Esophagus muscularis mucosa (tissue), 4 donors: ENCODE measurements at places on chromosomes 3 and 15.

DNA sequence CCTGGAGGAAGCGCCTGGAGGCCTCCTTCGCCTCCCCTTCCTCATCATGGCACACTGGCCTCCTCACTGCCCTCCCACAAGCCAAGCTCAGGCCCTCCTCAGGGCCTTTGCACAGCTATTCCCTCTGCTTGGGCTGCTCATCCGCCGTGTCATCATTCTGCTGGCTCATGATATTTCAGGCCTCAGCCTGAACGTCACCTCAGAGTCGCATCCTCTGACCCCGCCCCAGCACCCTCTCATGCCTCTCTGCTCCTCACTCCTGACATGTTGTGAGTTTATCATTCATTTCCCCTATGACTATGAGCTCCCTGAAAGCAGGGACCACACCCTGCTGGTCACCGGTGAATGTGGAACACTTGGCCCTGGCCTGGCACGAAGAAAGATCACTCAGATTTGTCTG lies 20.7 kb upstream of the POC1A start:
- no peak for DNase-seq

GRCh38 chr3:107855710-107856109 lies 235.1 kb downstream of the CD47 start:
- no peak for DNase-seq

GRCh38 chr15:33091983-33092693 lies 102.4 kb downstream of the FMN1 start:
- DNase-seq = no peak

- no peak for DNase-seq
Measured at GRCh38 chr3:50203113-50203808, 1.8 kb upstream of the SLC38A3 start.

- DNase-seq = no peak
Measured at GRCh38 chr3:143951351-143951971, 20.2 kb upstream of the DIPK2A start.

DNA sequence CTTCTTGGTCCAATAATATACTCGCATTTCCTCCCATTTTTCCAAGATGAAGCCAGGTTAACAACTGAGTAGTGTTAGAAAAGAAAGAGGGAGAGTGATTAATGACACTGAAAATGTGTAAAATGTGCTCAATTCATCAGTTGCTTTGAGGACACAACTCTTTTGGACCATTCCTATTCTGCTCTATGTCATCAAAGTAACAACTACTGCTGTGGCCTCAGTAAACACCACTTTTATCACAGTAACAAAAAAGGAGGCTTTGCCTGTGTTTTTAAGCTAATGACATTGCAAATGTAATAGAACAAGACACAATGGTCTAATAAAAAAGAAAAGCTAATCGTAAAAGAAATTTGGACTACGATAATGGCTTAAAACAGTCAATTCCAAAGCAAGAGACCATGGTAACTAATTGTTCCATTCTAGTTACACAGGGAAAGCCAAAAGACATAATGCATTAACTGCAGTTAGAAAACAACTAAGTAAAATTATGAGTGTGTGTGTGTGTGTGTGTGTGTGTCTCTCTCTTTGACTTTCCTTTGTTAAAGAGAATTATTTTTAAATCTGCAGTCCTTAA lies 221.1 kb downstream of the MAGI1 start:
- DNase-seq = no peak

- DNase-seq = no peak
Measured at GRCh38 chr3:111336511-111336910, 205.5 kb upstream of the CD96 start.

GRCh38 chr3:133210656-133211055 lies 172.5 kb downstream of the TMEM108 start:
- DNase-seq = no peak

GRCh38 chr15:57732526-57733331 lies 26.2 kb downstream of the POLR2M start:
- peak; percentile 90 for DNase-seq

GRCh38 chr15:77430652-77431051 lies 10.0 kb downstream of the HMG20A start:
- DNase-seq = no peak

DNA sequence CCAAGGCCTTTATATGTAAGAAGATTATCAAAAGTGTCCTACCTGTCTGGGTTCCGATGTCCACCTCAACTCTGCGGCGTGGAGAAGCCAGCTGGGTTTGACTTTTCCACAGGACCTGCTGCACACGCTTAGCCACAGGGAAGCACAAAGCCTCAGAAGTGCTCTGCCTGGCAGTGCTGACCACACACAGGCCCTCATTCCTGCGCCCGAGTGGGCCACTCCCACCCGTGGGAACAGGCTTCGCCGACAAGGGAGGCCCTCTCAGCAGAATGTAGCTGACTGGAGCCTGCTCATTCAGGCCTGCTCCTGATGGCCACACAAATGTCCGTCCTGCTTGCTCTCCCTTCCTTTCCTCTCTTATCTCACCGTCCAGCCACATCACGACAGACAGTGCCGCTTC lies 221.4 kb upstream of the LRRN1 start:
- DNase-seq = no peak

DNA sequence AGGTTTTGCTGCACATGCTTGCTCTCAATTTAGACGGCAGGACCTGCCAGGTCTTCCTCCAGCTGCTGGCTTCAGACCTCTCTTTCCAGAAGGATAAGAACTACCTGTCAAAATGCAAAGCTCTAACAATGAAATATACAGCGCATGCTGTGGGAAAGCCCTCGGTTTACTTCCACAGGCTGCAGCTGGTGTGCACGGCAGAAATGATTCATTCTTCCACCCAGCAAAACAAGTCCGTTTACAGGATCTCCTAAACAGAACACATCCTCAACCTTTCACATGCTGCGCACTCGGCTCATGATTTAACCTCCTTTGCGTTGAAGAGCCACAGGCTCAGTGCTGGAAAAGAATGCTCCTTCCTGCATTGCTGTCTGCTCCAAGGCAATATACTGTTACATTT lies 92.4 kb upstream of the WNT5A start:
- no peak for DNase-seq

- no peak for DNase-seq
Measured at GRCh38 chr3:65955792-65956477, 82.8 kb downstream of the MAGI1 start.

- no peak for DNase-seq
Measured at GRCh38 chr3:147412261-147412916, 3.2 kb downstream of the ZIC1 start.

GRCh38 chr3:186368717-186369116 lies 6.7 kb upstream of the DGKG start:
- no peak for DNase-seq

GRCh38 chr3:185754920-185755319 lies 69.9 kb downstream of the IGF2BP2 start:
- DNase-seq = no peak

DNA sequence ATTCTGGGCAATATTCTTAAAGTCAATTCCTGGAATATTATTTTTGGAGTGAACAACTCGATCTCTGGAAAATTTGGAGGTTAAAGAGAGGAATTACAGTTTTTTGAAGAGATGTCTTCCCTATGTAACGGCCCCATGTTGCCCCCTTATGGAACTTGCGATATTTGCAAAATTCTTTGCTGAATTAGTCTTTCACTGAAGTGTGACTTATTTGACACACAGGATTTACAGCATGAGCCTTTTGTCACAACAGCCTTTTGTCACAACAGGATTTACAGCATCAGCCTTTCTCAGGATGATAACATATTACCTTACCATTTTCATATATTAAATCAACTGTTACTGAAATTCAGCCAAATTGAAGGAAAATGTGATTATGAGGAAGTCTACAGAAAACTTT lies 37.8 kb upstream of the SPTSSB start:
- no peak for DNase-seq

GRCh38 chr3:10973046-10973595 lies 19.4 kb upstream of the SLC6A1 start:
- no peak for DNase-seq

DNA sequence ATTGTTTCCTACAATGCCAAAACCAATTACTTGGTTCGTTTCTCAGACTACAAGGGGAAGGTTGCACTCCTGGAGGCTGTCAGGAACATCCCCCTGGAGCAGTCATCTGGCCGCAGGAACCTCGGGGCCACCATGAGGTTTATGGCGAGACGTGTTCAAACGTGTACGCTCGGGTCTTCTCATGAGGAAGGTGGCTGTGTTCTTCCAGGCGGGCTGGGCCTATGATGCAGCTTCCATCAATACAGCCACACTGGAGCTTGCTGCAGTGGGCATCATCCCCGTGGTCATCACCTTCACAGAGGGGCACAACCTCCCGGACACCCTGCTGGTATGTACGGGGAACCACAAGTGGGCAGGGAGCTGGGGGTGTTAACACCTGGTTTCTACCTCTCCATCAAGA lies 94.5 kb upstream of the COL6A5 start:
- no peak for DNase-seq

DNA sequence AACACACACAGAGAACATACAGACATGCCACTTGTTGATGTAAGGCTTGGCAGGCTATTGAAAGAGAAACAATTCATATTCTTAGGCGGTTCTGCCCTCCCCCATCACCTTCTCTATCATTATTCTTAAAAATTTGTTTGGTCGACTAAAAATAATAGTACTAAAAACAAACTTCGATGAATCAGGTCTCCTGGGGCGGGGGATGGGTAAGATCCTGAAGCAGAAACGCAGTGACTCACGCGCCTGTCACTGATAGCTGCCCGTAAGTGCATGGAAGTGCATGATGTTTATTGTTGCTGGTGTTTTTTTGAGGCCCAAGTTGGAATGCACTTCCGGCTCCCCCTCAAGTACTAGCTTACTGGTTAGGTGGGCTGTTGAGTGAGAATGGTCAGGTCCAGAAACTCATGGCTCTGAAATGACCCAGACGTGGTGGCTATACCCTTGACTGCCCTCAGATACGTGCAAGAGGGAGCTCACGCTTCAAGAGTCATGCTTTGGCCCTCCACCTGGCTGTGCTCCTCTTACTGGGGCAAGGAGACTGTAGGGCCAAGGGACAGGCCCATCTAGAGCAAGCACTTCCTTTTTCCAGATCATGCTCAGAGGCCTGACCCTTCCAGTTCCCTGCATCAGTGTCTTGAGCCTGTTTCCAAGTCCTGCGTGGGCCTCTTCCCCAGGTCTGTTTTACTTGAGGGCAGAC lies 10.9 kb downstream of the SMAD3 start:
- DNase-seq = no peak

GRCh38 chr3:45688194-45688881 lies 858 bp upstream of the SACM1L start:
- no peak for DNase-seq

- no peak for DNase-seq
Measured at GRCh38 chr3:153097213-153097612, 64.8 kb upstream of the RAP2B start.

DNA sequence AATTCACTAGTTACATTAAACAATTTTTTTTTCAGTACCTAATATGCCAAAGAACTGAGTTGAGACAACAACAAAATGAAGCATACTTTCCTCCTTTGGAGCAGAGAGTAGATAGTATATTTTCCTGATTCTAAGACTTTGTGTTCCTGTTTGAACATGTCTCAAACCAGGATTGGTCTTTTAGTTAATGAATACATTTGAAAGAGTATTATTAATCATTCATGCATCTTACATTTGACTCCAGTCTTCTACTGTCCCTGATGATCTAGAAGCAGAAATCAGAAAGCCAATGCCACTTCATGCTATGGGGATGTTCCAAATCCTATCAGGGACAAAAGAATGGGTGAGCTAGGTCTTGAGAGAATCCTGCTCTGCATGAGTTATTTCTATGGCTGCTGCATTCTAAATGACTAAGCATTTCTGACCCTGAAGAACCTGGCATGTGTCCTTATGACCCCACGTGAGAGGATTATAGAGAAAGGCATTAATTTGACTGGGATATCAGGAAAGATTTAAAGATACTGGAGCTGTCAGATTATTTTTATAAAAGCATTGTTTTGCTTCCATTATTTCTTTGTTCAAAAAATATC lies 32.9 kb upstream of the MBNL1 start:
- no peak for DNase-seq

DNA sequence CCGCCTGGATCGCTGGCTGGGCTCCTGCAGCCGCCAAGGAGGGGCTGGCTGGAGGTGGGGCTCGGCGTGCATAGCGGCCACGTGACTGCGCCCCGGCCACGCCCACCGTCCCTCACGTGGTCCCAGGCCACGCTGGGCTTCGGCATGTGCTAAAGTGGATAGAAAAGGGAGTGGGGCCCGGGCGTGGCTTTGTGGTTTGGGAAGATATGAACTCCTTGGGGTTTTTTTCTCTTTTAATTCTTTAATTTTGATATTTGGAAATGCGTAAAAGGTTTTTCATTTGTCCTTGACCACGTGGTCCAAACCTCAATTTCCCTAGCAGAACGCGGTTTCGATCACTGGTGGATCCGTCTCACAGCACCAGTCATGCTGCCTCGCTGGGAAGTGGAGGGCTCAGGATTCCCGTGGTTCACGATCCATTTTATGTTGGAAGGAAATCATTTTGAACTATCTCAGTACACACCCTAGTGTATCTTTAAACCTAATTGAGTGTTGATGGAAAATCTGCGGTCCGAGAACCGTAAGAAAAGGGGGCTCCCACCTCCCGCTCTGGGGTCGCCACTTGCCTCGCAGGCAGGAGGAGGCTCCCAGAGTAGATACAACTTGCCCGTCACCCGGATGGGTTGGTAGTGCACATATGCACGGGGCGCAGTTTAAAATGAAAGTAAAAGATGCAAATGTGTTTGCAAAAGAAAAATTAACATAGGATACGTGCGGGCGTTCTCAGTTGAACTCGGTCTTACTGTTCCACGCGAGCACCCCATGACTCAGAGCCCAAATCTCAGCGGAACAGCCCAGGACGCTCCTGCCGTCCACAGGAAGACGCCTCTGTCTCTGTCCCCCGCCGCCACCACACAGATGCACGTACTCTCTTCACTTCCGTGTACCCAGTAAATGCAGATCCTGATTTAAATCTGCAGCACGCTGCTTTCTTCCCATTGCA lies 141.9 kb downstream of the PGPEP1L start:
- no peak for DNase-seq

GRCh38 chr3:10753964-10754363 lies 62.1 kb upstream of the SLC6A11 start:
- no peak for DNase-seq

- DNase-seq = no peak
Measured at GRCh38 chr15:40060236-40060961, 21.4 kb upstream of the SRP14 start.

GRCh38 chr15:29674661-29675533 lies 147.4 kb downstream of the TJP1 start:
- no peak for DNase-seq

- no peak for DNase-seq
Measured at GRCh38 chr3:137519602-137520001, 244.5 kb upstream of the SOX14 start.

DNA sequence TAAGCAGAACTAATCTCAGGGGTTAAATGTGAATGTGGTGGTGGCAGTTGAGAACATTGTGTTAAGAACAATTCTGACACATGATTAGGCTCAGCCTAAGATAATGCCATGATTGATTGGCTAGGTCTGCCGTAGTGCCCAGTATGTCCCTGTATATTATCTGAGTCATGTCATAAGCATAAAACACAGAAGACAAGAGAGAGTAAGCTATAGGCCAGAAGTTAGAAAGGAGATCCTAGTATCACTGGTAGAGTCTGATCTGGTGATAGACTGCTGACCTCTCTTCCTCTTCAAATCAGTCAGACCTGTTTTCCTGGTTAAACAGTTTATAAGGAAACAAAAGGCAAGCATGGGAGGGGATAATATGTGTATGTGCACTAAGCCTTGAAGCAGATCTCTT lies 30.1 kb upstream of the ATP8B4 start:
- no peak for DNase-seq
